Suppressor macrophage treated with lipopolysaccharide for 1 hour (primary cell): ENCODE measurements at places on chromosomes 7 and 10.
A peak's percentile ranks its signal among the peaks of the same experiment; 100 is the strongest.

GRCh38 chr10:66836057-66836456 is 89.8 kb upstream of the LRRTM3 start:
- DNase-seq, result no peak

- no peak for DNase-seq
Observed at GRCh38 chr10:65911151-65911835, 1014.5 kb upstream of the LRRTM3 start.

GRCh38 chr10:62894156-62894555 is 78.0 kb upstream of the EGR2 start:
- DNase-seq, result no peak

DNA sequence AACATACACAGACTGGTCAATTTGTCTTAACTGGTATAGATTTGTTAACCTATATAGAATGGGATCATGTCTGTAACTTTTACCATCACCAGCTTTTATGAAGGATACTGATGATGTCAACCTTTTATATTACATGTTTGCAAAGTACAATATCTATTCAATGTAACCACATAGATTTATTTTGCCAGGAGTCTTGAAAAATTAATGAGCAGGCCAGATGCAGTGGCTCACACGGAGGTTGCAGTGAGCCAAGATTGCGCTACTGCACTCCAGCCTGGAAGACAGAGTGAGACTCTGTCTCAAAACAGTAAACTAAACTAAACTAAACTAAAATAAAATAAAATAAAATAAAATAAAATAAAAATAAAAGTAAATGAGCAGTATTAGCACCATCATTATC is 30.0 kb upstream of the PARD3 start:
- no peak for DNase-seq

- DNase-seq, result peak; percentile 68
Observed at GRCh38 chr7:17640730-17641377, 299.4 kb downstream of the SNX13 start.

- DNase-seq, result peak; percentile 57
Observed at GRCh38 chr10:92845921-92846320, 2.4 kb upstream of the EXOC6 start.

DNA sequence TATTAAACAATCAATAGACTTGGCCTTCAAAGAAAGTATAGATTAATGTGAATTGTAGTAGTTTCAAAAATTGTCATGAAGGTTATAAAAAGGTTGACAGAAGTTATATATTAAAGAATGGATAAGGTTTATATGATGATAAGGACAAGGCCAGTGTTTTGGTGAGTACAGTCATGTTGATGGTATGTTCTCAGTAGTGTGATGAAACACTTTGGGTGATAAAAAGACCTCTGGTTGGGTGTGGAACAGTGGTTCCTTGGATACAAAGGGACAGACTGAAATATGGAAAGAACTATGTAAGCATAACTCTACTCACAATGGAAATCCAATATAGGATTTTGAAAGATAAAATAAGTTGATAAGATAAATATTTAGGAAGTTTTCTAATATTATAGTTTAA is 866.3 kb downstream of the ANKRD7 start:
- no peak for DNase-seq

GRCh38 chr10:90319188-90319914 is 538.5 kb downstream of the HTR7 start:
- DNase-seq, result no peak

GRCh38 chr10:96413151-96413787 is 54.5 kb upstream of the OPALIN start:
- peak; percentile 10 for DNase-seq

DNA sequence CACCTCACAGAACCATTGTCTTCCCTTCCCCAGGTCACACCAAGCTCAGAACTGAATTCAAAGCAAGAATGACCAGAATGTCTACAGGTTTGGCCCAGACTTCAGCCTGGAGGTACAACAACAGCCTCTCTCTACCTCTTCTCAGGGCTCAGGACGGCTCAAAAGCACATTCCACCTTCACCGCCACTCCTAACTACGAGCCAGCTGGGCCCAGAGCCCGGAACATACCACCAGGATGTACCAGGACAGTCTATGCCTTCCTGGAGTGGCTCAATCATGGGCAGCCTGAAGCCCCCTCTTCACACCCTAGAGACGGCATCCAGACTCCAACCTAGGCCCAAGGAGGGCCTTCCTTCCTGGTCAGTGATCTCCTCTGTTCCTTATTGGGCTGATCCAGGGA is 41.6 kb downstream of the ANXA8 start:
- DNase-seq, result no peak

DNA sequence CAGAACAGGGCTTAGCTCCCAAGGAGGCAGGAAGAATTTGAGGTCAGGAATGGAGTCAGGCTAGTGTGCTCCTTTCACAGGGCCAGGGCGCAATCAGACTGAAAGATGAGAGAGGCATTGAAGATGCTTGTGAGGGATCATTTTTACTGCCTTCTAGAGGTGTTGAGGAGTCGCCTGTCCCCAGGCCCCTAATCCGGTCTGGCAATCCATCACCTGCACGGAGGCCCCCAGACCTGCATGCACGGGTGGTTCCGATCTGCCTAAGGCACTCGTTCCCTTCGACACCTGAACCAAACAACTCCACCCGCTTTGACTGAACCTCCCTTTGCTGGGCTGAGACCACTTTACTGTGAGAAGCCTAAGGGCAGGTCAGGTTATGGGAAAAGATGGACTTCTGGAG is 8.0 kb downstream of the FOXI2 start:
- no peak for DNase-seq

- DNase-seq, result no peak
Observed at GRCh38 chr10:24208661-24209431, at the start of gene KIAA1217. TSS of gene KIAA1217 (plus strand) at chr10:24209138. CDS start at chr10:24209194, 56 bp downstream.

DNA sequence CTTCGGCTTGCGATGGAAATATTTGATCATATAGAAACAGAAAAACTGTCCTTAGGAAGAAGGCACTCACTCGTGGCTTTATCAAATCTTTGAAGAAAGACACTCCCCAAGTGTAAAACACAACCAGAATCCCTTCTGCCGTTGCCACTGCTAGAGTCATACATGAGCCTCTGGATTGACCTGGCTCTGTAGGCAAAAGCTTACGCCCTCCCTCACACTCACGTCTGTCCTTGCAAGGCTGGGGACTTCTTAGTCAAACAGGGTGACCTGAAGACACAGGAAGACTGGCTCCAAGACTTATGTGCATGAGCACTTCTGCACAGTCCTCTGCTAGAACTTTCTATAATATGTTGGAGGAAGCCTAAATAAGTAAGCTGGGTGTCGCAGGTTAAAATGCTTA is 135.4 kb upstream of the MDFIC start:
- DNase-seq, result no peak

DNA sequence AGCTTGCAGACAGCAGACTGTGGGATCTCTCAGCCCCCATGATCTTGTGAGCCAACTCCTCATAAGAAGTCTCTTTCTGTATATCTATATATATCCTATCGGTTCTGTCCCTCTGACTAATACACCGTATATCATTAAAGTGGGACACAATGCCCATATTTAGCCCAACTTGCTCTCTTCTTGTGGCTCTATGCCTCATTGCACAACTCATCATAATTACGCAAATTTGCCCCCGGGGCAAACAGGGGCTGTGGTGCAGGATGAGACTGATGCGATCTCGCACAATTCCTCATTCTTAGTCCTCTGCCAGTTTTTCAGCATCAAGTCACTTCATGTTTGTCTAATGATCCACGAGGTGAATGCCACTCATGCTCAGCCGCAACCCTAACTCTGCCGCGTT is 183.2 kb downstream of the PRPF18 start:
- DNase-seq, result peak; percentile 16

DNA sequence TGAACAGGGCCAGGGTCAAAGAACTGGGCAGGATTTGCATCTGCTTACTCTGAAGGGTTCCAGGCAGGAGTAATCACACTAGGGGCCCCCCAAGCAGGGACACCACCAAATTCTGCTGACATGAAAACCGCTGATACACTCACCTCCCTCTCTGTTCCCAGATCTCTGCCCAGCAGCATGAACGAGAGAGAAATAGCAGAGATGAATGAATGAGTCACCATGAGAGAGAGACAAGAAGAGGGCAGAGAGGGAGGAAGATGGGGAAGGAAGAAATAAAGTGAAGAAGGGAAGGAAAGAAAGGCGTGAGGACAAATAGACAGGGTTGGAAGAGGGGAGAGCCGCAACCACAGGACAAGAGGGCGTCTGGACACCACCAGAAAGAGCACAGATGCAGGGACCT is 285.9 kb upstream of the NEBL start:
- DNase-seq, result no peak

GRCh38 chr10:11533328-11533781 is 78.1 kb downstream of the USP6NL start:
- peak; percentile 47 for DNase-seq

DNA sequence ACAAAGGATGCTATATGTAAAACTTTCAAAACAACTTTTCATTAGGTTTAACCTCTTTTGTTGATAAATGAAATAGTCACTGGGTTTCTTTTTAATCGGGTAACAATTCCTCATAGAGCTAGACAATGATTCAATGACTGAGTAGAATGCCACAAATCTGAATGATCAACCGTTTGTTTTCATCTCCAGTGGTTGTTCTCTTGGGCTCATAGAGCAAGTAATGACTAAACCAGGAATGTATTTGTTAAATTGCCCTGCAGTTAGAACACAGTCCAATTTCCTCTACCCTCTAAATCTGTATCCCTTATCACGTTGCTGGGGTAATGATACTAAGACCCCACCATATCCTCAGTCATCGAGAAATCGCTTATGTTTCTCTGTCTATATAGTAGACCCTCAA is 40.0 kb downstream of the CNNM1 start:
- DNase-seq, result no peak

DNA sequence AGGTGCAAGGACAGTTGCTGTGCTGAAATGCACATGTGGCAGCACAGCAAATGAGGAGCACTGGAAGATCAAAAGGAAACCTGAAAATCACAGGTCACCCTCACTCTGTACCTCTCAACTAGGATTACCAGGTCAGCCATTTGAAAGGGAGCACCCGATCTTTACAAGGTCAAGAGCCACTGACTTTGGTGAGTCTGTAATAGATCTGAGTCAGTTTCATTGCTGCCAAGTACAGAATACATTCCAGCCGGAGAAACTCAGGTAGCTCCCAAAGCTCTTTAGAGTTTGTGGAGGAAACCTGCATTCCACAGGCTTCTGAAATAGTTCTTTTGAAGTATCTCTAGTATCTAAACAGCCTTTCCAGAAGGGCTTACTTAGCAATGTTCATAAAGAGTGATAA is 217.5 kb downstream of the SNX13 start:
- DNase-seq, result no peak

GRCh38 chr10:23373156-23373555 is 28.6 kb upstream of the C10orf67 start:
- DNase-seq, result no peak

- no peak for DNase-seq
Observed at GRCh38 chr10:24650669-24651391, 72.9 kb downstream of the ARHGAP21 start.

- peak; percentile 82 for DNase-seq
Observed at GRCh38 chr10:126059076-126059826, 162.9 kb downstream of the FANK1 start.

- no peak for DNase-seq
Observed at GRCh38 chr10:95278061-95278988, 12.5 kb downstream of the PDLIM1 start.

DNA sequence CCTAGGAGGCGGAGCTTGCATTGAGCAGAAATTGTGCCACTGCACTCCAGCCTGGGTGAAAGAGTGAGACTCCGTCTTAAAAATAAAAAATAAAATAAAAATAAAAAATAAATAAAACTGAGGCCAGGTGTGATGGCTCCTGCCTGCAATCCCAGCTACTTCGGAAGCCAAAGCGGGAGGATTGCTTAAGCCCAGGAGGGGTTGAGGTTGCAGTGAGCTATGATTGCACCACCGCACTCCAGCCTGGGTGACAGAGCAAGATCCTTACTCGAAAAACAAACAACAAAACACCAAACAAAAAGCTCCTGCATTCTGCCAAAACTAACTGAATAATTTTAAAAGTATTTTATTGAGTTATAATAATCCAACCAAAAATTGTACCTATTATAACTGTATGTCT is 36.2 kb downstream of the AGAP4 start:
- DNase-seq, result peak; percentile 16

- no peak for DNase-seq
Observed at GRCh38 chr10:129771576-129771975, 192.5 kb downstream of the EBF3 start.

- DNase-seq, result no peak
Observed at GRCh38 chr7:40283391-40283790, 148.6 kb downstream of the SUGCT start.

DNA sequence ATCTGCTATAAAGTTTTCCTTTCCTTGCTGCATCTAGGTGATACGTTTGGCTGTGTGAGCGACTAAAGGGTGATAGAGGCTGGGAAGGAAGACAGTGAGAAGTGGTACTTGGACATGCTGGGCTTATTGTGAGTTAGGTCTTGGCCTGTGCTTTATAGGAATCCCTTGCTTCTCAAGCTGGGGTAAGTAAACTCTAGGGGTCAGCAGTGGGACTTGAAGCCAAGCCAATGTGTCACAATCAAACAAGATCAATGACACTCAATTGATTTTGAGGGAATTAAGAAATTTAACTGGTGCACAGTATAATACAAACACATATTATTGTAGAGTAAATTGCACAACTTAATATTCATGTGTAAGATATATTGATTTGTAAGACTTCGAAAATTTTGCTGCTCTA is 155.8 kb upstream of the AOAH start:
- DNase-seq, result no peak

DNA sequence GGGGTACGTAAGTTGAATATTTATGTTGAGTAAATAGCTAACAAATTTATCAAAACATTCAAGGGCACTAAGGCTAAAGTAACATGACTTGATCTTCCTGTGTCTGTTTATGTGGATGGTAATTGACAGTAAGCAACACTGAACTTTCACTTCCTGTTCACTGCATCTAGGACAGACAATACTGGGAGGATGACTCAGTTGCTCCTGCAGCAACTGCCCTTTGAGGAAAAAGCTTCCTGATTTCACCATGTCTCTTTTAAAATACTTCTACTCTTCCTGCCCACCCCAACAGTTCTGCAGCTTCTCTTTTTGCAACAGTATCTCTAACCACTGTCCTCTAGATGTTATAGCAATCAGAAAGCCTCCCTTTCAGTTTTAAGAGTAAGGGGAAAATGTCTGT is 76.6 kb upstream of the HGF start:
- peak; percentile 92 for DNase-seq

- DNase-seq, result peak; percentile 70
Observed at GRCh38 chr7:44639671-44640321, 33.4 kb downstream of the OGDH start.

- DNase-seq, result no peak
Observed at GRCh38 chr10:109259293-109259692, 664.0 kb downstream of the XPNPEP1 start.

GRCh38 chr10:118958984-118959925 is 70.3 kb upstream of the NANOS1 start:
- DNase-seq, result peak; percentile 78

DNA sequence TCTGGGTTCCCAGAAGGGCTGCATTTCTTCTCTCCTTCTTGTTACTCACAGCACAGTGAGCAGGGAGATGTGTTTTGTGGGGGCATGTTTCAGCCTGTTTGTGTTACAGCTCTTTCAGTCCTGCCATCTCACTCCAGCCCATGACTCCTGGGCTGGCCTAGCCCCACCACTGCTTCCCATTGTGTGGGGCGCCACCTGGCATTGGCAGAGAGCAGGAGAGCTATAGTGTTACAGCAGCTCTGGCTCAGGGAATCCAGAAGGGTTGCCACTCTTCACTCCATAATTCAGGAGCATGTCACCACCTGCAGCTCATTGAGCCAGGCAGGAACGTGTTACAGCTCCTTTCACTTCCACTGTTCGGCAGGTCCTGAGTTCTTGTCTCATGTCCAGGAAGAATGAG is 30.0 kb downstream of the CLDN12 start:
- DNase-seq, result peak; percentile 6

GRCh38 chr10:124313374-124313773 is 105.3 kb downstream of the OAT start:
- no peak for DNase-seq

GRCh38 chr7:39950473-39951225 is 593 bp downstream of the CDK13 start:
- DNase-seq, result peak; percentile 66
